NCI-H1436 treated with DMSO at 0.1 percent for 48 hours (cell line): ENCODE measurements at places on chromosomes 13 and 19.

- no peak for DNase-seq
These were observed 7.1 kb upstream of the DPP9 start for GRCh38 chr19:4730740-4731171.

DNA sequence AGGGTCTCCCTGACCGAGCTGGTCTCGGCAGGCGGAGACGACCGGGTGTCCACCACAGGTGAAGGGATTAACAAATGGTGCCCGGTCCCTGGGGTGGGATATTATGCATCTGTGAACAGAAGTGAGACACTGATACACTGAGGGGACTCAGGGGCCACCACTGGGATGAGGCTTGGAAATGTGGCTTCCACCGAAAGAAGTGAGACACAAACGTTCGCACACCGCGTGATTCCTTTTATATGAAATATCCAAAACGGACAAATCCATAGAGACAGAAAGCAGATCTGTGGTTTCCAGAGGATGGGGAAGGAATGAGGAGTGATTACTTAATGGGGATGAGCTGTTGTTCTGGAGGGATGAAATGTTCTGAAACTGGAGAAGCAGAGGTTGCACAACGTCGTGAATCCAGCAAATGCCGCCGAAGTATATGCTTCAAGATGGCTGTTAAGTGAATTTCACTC, 47.5 kb downstream of the C13orf46 start:
- DNase-seq: no peak

DNA sequence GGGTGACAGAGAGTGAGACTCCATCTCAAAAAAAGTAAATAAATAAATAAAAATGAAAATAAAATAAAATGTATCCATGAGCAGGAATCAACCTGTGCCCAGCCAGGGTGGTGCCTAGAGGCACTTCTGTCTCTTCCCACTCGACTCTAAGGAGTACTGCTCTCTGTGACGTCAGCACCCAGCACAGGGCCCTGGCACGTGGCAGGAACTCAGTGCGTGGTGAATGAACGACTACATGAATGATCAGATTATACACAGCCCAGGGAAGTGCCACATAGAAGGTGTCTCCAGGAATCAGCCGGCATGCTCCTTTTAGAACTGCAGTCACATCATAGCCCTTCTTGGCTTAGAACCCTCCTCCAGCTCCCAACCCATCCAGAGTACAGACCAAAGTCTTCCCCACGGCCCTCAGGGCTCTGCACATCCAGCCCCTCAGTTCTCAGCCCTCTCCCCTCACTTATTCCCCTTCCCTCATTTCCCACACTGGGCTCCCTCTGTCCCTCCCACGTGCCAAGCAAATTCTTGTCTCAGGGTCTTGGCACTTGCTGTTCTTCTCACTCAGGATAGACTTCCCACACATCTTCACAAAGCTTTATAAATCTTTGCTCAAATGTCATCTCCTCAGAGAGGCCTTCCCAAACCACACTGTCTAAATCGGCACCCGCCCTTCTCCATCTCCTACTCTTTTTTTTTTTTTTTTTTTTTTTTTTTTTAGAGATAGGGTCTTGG, 4.2 kb downstream of the CLIP3 start:
- no peak for DNase-seq

GRCh38 chr19:48703316-48703715, 7.5 kb downstream of the FUT2 start:
- no peak for DNase-seq

GRCh38 chr13:40613192-40613818, 53.1 kb downstream of the FOXO1 start:
- no peak for DNase-seq

- DNase-seq: no peak
These were observed 126.1 kb upstream of the KL start for GRCh38 chr13:32889986-32890565.

- DNase-seq: no peak
These were observed 72.7 kb downstream of the SPACA7 start for GRCh38 chr13:112448621-112449544.

- DNase-seq: peak; percentile 2
These were observed 475.7 kb downstream of the UQCRFS1 start for GRCh38 chr19:28737021-28737895.

DNA sequence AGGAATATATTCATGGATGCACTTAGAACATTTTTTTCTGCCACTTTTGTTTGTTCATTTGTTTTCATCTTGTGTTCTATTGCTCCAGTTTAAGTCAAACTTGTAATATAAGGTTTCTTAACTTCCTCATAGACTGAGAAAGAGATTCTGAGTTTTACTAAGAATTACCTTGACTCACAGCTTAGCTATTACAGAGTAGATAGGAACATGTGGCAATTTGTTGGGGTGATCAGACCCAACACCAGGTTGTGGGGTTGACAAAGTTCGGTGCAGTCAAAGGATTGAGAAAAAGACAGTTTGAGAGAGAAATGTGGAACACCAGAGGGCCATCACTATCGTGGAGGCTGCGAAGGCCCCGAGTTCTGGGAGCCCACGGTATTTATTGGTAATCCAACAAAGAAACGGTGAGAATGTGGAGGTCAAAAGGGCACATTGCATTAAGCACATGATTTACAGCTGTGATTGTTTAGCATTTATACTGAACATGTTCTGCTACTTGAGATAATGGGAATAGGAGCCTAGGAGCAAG, 2526.0 kb downstream of the PCDH9 start:
- no peak for DNase-seq

DNA sequence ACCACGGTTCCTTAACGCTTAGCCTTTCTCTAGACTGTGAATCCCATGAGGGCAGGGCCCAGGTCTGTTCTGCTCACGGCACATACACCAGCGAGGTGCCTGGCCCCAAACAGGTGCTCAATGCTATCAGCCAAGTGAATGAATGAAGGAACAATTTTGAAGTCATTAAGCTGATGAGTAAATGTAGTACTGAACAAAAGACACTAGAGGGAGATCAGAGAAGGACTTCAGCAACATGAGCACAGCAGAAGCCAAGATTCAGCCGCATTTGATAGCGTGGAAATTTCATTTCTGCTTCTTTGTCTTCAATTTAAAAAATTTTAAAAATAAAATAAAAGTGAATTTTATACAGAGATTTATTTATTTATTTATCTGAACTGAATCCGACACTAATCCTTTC, 20.1 kb upstream of the MYO16 start:
- no peak for DNase-seq

GRCh38 chr13:38348861-38349389, 726 bp upstream of the UFM1 start:
- DNase-seq: no peak

GRCh38 chr19:14655726-14656125, 18.9 kb downstream of the ADGRE3 start:
- no peak for DNase-seq

GRCh38 chr19:51701468-51702100, 8.5 kb downstream of the SPACA6 start:
- no peak for DNase-seq

DNA sequence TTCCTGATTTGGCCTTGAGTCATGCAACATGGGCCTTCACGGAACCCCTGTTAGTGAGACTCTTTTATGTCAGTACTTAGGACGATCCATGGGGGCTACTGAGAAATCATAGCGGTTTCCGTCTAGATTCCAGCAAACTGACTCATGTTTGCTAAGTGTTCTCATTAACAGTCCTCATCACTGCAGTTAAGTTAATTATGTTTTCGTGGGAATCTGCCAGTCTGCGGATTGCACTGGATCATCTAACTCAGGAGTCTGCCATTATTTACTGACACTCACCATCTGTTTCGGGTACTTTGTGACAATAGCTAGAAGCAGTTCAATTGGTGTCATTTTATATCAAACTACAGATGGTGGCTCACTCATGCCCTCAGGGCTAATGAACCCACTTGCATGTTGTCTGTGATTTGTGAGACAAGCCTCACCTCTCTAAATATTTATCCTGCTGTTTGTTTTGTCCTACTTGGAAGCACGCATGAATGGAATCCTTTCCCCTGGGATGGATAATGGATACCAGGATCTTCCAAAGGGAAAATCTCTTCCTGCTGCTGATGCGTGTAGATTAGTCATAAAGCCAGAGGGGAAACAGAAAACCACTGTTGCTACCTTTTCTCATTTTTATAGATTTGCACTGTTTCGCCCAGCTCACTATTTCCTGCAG, 61.8 kb downstream of the RAB20 start:
- no peak for DNase-seq

DNA sequence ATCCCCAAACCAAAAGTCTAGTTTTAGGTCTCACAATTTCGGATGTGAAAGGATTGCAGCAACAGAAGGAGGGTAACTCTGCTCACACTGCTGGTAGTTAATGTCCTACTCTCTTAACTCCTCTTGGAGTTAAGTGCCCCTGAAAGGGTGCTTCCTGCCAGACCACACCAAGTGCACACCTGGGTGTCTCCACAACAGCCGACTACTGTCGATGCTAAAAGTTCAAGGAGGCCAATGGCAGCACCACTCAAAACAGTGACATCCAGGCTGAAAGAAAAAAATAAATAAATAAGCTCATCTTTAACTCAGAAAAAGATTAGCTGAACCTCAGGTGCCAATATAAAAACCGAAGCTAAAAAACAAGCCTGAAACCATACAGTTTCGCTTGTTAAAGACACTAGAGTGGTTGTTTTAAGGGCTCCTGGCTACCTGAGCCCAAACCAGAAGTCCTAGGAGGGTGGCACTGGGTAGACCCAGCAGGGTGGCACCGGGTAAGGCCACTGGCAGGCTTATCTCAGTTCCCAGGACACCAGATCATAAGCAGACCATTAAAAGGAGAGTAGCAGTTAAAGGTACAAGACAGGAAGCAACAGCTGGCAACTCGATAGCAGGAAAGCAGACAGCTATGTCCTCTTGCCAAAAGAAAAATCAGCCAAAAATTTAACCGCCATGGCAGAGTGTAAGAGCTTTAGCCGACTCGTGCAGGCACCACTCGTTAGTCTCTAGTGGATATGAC, 39.3 kb downstream of the BRD4 start:
- no peak for DNase-seq

DNA sequence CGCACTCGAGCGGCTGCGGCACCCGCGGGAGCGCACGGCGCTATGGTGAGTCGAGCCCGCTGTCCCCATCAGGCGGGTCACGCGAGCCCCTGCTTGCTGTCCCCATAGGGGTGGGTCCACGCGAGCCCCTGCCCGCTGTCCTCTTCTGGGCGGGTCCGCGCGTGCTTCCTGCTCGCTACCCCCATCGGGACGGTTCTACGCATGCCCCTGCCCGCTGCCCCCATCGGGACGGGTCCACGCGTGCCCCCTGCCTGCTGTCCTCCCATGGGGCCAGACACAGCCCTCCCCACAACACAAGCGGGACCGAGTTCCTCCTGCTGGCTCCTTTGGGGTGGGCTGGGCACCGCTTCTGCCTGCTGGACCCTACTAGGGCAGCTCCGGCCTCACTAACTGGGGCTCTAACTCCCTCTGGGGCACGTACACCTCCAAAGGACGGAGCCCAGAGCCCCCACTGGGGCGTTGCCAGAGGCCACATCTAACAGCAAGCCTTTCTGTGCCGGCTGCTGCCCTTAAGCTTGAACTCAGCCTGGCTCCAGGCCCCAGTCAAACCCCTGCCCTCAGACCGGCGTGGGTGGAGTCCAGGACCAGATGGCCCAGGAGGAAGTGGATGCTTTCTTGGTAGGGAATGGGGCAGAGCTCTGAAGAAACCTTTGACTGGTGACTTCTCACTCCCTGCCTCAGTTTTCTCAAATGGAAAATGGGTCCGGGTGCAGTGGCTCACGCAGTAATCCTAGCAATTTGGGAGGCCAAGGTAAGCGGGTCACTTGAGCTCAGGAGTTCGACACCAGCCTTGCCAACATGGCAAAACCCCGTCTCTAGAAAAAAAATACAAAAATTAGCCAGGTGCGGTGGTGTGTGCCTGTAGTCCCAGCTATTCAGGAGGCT, 722 bp downstream of the COLGALT1 start:
- DNase-seq: no peak

- no peak for DNase-seq
These were observed 35.1 kb downstream of the HPN start for GRCh38 chr19:35076657-35077056.

DNA sequence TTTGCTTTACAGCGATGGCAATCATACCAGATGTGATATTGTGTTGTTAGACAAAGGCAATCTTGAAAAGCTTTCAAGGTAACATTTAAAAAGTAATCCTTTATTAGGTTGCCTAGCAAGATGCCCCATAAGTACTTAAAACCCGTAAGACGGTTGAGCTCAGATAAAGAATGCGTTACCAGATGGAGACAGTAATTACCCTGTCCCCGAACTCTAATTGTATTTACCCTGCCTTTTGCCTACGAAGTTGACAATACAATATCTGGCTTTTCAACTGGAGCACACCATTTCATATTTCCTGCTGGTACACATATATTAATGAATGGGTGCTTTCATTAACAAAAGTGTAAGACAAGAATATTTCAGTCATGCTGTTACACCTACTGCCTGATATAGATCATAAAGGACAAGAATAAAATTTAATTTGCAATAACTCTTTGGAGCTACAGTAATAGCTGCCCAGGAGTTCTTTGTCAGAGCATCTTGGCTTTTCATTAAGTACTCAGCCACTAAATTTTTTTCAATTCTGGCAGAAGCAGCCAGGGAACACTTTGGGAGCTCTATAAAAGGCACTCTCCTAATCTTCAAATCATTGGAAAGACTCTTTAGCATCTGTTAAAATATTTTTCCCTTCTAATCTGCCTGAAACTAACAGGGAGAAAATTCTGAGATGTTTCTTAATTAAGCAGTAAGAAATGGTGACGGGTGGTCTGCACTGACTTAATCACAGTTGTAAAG, 63.8 kb downstream of the DCT start:
- peak; percentile 83 for DNase-seq

DNA sequence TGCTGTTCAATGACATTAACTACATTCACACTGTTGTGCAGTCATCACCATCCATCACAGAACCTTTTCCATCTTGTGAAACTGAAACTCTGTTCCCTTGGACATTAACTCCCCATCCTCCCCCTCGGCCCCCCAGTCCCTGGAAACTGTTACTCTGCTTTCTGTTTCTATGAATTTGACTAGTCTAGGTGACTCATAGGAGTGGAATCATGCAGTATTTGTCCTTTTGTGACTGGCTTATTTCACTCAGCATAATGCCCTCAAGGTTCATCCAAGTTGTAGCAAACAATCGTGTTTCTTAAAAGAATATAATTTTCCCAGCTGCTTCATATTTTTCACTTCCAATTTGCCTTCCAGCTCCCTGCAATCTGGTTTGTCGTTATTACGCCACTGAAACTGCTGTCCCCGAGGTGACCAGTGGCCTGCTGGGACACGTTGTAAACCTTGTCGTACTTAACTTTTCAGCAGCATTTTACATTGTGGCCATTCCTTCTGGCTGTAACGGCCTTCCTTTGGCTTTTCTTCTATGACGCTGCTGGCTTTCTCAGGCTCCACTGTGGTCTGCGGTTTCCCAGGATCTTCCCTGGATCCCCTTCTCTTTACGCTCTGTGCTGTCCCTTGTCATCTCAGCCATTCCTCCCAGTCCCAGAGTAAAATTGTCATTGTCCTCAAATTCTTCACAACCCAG, 74.0 kb downstream of the DHRS12 start:
- no peak for DNase-seq

- peak; percentile 59 for DNase-seq
These were observed 20.6 kb downstream of the PPP1R37 start for GRCh38 chr19:45113628-45114027.

GRCh38 chr19:38362076-38362945, 12.1 kb upstream of the PSMD8 start:
- DNase-seq: peak; percentile 56

GRCh38 chr13:98473135-98473787, 103.6 kb downstream of the STK24 start:
- DNase-seq: no peak
